Stimulated activated CD4-positive, alpha-beta T cell treated with anti-CD3 and anti-CD28 coated beads, Interleukin-15, amount 100 ng/mL, for 24 hours (primary cell): ENCODE measurements at places on chromosomes 12 and 14.

- DNase-seq, result no peak
Observed at GRCh38 chr12:117440384-117440783, 79.0 kb upstream of the NOS1 start.

GRCh38 chr12:90396556-90396955 is 558.4 kb downstream of the CCER1 start:
- no peak for DNase-seq

DNA sequence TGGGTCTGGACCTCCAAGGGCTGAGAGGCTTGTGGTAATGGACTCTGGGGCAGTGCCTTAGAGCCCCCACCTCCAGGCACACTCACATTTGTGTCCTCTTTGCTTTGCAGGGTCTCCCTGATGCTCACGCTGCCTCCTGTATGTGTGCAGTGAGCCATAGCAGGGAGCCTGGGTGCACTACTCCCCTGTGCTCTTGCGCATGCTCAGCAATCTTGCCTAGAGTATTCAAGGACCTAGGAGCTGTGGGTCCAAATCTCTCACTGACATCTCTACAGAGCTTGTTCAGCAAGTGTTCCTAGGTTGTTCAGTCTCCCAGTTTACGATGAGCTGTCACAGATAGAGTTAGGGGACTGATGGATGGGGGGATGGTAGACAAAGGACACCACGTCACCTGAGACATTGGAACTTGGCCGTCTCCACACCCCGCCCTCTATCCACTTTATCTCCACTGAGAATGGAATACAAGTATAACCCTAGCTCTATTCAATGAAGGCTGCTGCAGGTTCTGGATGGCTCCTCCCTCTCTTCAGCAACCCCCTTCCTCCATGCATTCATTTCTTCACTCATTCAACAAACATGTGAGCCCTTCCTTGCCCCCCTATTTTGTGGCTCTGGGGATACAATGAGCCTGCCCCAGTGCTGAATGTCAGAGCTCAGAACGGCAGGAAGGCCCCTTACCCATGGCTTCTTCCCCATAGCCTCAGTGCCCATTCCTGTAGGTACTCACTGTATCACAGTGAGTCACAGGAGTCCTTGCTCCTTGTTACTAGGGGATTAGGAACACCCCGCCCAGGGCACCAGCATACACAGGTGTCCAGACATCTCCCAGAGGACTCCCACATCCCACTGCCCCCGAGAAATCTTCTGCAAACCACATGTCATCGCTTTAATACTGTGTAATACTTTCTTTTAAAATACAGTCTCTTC is 31.2 kb downstream of the FIGNL2 start:
- DNase-seq, result no peak

- no peak for DNase-seq
Observed at GRCh38 chr14:92585981-92586937, 72.7 kb downstream of the RIN3 start.

- no peak for DNase-seq
Observed at GRCh38 chr12:27965411-27965810, 7.1 kb downstream of the PTHLH start.

DNA sequence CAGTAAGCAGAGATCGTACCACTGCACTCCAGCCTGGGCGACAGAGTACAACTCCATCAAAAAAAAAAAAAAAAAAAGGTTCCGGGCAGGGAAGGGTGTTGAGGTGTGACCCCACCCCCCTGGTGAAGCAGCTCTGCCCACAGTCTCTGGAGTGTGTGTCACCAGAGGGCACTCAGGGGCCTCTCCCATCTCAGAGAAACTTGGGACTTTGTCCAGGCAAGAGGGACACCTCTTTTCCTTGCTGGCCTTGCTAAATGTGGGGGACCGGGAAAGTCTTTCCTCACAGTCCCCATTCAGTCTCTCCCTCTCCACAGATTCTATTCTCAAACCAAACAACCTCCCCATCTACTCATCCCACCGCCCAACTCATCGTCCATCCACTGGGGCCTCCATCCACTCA is 43.6 kb downstream of the RFLNA start:
- no peak for DNase-seq

- no peak for DNase-seq
Observed at GRCh38 chr12:28767836-28768348, 381.2 kb upstream of the FAR2 start.

GRCh38 chr12:55899082-55899481 is 28.6 kb downstream of the PYM1 start:
- peak; percentile 57 for DNase-seq

DNA sequence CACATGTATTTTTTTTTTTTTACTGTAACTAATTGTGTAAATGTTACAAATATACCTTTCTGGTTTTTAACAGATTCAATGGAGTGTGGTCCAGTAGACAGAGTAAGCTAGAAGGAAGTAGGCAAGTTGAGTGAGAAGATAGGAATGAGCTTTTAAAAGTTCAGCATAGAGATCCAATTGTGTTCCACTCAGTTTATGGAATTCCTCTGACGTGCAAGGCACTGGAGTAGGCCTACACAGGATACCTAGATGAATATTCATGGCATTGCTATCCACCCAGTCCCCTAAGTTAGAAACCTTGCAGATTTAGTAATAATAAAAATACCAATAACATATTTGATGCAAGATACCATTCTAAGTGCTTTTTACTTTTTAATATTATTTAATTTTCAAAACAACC is 225.6 kb upstream of the ARID2 start:
- no peak for DNase-seq

DNA sequence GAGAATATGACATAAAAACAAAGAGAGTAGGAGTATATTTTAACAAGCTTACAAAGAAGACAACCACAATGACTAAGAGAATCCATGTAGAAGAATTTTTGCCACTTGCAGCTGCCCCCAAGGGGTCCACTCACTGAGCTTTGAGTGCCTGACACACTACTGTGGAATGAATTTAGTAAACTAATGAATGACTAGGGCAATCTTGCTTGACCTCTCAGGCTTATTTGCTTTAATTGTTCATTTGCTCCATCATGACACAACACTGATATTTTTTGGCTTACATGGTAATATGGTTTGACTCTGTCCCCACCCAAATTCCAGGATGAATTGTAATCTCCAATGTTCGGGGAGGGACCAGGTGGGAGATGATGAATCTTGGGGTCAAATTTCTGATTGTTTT is 249.1 kb upstream of the FAR2 start:
- no peak for DNase-seq

GRCh38 chr12:106287364-106287763 is 15.2 kb upstream of the TCP11L2 start:
- DNase-seq, result no peak

DNA sequence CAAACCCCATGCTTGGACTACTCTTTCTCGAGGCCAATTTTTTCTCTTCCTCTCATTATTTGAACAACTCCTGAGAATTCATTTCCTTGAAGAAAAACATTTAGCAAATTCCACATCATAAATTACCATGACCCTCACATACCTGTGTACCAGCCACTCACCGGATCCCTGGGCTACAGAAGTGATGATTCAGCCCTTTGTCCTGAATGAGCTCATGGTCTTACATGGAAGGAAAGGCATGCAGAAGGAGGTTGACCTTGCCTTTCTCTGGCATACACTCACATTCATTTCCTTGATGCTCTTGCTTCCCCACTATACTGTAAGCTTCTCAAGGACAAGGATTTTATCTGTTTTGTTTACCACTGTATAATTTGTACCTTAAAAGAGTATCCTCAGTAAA is 191.5 kb downstream of the SLC5A8 start:
- DNase-seq, result no peak

DNA sequence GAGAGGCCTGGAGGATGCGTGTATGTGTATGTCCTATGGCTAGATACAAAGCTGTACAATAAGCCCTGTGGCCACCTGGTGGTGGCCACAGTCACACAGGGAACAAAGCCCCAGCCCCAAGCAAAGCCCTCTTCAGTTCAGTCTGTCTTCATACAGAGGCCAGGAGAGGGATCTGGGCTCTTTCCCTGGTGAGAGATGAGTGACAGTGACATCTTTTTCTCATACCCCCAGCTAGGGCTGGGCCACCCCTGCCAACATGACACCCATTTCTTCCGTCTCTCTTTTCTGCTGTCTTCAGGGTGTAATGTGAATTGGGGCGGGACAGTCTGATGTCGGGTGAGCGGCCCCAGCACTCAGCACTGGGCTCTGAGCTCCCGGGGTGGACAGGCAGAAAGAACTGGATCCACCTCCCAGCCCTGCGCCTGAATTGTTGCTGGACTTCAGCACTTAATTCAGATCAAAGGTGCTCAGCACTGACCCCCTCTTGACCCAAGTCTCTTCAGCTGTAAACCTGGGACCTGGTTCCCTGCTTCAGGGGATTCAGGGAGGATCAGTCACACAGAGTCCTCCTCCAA is 59.8 kb downstream of the SERPINA3 start:
- DNase-seq, result no peak

- no peak for DNase-seq
Observed at GRCh38 chr12:58757422-58757821, 162.9 kb downstream of the LRIG3 start.

GRCh38 chr12:41920355-41920754 is 224.3 kb downstream of the GXYLT1 start:
- no peak for DNase-seq

GRCh38 chr14:62162998-62163589 is 400.9 kb downstream of the SNAPC1 start:
- DNase-seq, result no peak
